Activated T-helper 1 cell treated with Interleukin-2 at 50 U/mL for 16 hours (primary cell): ENCODE measurements at places on chromosomes 1 and 21.

DNA sequence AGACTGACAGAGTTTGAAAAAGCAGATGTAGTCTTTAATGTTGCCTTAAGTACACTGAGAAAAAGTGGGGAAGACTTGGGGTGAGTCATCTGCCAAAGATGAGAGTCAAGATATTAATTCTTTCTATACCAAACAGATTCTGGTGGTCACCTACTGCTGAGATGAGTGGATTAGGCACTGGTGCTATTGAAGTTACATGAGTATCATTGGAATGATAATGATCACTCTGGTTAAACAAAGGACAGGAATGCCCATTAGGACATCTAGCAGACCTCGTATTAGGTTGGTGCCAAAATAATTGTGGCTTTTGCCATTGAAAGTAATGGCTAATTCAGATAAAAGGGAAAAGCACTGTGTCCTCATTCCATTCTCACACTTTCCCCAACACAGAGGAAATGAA is 1588.9 kb downstream of the KCNT2 start:
- DNase-seq: no peak

GRCh38 chr1:183892351-183892793 is 87.5 kb downstream of the RGL1 start:
- no peak for DNase-seq

DNA sequence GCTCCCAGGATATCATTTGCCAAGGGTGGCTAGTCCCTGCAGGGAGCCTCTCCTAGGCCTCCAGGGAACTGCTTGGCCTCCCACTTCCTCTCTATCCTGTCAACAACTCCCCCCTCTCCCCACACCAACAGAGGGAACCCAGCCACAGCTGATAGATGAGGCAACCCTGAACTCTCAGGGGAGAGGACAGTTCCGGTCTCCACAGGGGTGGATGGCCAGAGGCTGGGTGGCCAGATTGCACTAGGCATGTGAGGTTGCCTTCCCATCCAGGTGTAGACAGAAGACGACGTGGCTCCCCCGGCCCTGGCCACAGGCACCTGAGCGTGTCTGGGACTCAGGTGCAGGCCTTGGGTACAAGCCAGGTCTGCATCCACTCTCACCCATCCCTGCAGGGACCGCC is 53.3 kb downstream of the TOR1AIP2 start:
- no peak for DNase-seq

- no peak for DNase-seq
These were observed 61.4 kb downstream of the CASZ1 start for GRCh38 chr1:10734962-10735544.

DNA sequence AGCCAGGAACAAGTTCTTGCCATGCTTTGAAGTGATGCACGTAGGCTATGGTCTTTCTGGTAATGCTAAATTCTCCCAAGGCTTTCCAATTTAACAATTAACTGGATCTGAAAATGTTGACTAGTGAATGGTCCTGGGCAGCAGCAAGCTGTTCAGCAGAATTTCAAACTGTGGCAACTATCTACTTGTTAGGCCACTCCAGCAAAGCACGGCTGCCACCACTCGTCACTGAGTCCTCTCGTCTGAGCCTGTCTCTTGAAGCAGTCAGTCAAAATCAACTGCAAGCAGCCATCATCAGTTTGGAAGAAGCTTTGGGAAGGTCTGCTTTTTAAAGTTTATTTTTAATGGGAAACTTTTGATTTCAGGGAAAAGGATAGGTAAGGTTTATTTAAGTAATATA is 6.1 kb downstream of the FLVCR1 start:
- DNase-seq: no peak

- no peak for DNase-seq
These were observed 21.3 kb upstream of the LRRC8D start for GRCh38 chr1:89799495-89799894.

DNA sequence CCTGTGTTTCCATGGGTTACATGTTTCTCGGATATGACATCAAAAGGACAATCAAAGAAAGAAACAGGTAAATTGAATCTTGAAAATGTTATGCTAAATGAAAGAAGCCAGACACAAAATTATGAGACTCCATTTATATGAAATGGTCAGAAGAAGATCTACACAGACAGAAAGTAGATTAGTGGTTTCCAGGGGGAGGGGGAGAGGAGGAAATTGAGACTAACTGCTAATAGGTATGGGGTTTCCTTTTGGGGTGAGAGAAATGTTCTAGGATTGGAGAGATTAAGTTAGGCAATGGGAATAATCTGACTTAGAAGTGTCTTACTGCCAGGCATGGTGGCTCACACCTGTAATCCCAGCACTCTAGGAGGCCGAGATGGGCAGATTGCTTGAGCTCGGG is 21.8 kb downstream of the ITGB3BP start:
- DNase-seq: no peak

DNA sequence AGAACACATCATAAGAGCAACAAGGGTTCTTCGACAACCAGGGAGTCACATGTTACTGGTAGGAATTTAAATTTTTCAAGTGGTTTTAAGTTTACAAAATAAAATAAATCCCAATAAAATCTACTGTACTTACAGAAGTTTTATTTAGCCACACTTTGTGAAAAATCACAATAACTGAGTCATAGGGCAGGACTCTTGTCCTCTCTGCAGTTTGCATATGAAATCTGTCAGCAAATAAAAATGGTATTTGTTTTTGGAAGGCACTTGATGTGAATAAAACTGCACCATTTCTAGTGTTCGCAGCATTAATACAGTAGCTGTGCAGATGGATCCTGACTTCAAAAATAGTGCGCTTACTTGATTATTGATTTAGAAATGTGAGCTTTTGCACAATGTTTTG is 150.4 kb downstream of the LBR start:
- DNase-seq: no peak

GRCh38 chr1:182703539-182703938 is 19.2 kb upstream of the RGS8 start:
- DNase-seq: no peak

DNA sequence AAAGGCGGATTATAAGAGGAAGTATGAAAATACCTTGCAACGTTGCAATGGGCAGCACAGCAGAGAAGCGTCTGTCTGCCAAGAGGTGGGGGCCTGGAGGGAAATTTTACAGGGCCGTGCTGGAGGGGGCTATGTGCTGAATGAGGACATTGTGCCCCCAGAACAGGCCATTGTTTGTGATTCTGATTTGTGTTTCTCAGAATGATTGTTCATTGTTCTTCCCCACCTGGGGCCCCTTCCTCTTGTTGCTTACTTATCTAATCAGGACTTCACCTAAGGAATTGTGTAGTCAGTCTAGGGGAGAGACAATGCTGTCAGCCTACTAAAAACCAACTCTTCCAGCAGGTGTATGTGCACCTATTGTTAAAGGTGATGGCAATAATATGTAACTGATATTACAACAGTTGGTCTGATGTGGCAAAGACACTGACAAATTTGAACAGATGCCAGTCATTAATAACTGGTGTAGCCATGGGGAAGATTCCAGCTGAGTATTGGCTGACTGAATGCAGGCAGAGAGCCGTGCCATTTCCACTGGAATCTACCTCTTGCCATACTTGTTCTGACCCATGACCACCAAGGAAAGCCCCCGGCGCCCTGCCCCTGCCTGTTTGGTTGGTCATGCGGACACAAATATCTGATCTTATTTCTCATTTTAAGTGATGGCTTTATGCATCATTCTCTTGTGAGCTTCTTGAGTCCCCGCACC is 45.2 kb upstream of the PSEN2 start:
- no peak for DNase-seq

GRCh38 chr1:15428815-15429435 is 9.3 kb upstream of the CTRC start:
- DNase-seq: no peak

- no peak for DNase-seq
These were observed 27.2 kb upstream of the MGST3 start for GRCh38 chr1:165603810-165604209.

DNA sequence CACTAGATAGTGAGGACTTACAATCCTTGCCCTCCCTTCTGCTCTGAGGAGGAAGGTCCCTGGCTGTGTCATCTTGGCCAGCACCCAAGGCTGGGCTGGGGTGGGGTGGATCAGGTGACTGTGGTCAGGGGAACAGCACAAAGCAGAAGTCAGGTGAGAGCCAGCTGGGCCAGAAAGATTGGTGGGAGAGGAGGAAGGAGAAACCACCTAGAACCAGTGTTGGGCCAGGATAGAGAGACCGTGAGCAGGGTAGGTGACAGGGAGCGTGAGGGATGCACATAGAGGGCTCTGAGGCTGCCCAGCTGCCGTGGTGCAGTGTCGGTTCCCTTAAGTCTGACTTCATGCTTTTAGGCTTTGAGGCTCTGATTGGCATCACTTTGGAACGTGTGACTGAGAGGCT is 22.7 kb downstream of the NCF2 start:
- DNase-seq: no peak

DNA sequence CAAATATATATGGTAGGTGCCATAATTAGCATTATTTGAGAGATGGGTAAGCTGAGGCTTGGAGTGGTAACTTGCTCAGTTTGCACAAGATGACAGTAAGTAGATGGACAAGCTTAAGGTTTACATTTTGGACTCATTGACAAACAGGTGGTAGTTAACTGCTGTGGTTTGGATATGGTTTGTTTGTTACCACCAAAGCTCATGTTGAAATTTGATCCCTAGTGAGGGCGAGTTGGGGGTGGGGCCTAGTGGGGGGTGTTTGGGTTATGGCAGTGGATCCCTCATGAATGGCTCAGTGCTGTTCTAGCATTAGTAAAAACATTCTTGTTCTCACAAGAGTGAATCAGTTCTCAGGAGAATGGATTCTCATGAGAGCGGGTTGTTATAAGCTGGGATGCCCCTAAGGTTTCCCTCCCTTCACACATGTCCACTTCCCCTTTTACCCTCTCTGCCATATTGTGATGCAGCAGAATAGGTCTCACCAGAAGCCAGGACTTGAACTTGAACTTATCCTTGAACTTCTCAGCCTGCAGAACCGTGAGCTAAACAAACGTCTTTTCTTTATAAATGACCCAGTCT is 6.6 kb upstream of the PRRX1 start:
- DNase-seq: no peak

GRCh38 chr1:163029901-163030300 is 39.3 kb upstream of the RGS4 start:
- DNase-seq: no peak

GRCh38 chr1:20395255-20395654 is 90.8 kb downstream of the CAMK2N1 start:
- DNase-seq: no peak

DNA sequence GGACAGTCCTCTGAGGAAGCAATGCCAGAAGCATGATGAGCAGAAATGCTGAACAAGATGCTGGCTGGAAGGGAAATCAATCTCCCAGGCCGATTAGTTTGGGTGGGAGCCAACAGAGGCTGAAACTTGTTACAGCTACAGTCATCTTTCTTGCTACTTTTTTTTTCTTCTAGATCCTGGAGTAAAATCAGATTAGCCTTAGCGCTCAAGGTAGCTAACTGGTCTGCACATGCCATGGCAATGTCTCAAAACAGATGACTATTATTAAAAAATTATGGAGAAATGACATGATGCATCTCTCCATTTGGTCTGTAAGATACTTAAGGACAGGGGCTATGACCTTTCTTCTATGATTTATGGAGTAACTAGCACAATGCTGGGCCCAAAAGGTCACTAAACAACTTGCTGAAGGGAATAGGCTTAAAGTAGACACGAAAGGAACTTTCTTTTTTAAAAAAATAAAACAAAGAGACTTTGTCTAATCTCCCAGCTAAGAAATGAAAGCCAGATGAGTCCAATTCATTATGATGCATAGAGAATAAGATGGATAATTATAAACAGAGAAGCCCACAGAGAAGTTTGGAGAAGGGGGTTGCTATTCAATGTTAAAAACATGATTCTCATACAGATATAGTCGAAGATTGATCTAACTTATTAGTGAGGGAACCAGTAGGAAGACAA is 42.5 kb downstream of the UTP25 start:
- DNase-seq: no peak

GRCh38 chr1:168431882-168432281 is 111.9 kb downstream of the XCL2 start:
- no peak for DNase-seq

- DNase-seq: no peak
These were observed 12.4 kb upstream of the SHISA4 start for GRCh38 chr1:201876148-201876818.

DNA sequence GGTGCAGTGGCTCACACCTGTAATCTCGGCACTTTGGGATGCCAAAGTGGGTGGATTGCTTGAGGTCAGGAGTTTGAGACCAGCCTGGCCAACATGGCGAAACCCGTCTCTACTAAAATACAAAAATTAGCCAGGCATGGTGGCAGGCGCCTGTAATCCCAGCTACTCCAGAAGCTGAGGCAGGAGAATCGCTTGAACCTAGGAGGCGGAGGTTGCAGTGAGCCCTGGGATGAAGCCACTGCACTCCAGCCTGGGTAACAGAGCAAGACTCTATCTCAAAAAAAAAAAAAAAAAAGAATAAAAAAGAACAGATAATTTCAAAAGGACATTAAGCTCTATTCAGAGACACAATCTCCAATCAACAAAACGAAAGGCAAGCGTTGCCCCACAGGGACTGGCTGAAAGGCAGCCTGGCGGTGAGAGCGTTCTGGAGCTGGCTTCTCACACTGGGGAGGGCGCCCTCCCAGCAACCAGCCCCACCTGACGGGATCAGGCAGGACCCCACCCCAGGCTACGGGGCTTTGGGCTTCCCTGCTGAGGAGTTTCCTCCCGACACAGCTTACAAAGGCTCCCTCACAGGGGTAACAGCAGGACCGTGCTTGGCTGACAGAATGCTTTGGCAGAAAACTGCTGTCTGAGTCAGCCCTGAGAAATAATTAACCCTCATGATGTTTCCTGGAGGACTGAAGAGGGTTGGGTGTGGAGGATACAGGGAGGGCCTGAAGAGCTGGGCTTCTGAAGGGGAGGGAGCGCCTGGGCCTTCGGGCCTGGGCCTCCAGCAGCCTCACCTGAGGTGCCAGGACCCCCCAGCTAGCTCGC is 31.1 kb upstream of the SRP9 start:
- no peak for DNase-seq

DNA sequence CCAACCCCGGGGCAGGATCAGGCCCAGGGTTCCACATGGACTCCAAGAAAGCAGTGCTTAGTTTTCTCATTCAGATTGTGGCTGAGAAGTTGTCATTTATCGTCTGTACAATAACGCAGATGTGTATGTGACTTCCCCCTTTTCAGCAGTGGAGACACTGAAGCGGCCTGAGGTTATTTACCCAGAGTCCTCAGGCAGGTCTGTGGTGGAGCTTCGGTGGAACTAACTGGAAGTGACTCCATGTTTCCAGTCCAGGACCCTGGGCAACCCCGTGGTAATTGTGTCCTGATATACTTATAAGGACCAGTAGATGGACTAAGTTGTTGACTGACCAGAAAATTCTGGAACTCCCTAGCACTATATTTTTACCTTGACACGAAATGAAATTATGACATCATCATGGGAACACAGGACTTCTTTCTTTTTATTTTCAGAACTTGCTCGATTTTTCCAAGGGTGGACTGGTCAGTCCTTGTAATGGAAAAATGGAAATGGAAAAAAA is 1.0 kb upstream of the IER5 start:
- no peak for DNase-seq

- DNase-seq: no peak
These were observed 26.5 kb downstream of the SSBP3 start for GRCh38 chr1:54379555-54380289.

GRCh38 chr1:41503538-41504113 is 19.1 kb upstream of the EDN2 start:
- no peak for DNase-seq

GRCh38 chr1:116814926-116815723 is 60.9 kb downstream of the CD2 start:
- DNase-seq: no peak

- no peak for DNase-seq
These were observed 42.4 kb downstream of the NENF start for GRCh38 chr1:212475151-212475550.
